CD4-positive, alpha-beta T cell treated with Interleukin-4 for 1 hour (primary cell): ENCODE measurements at places on chromosomes 16 and 17.
A peak's percentile ranks its signal among the peaks of the same experiment; 100 is the strongest.

GRCh38 chr17:42541041-42541833, 5.2 kb downstream of the NAGLU start:
- DNase-seq, result no peak

GRCh38 chr17:21215935-21216334, 2.0 kb upstream of the TMEM11 start:
- no peak for DNase-seq

GRCh38 chr17:43467981-43468581, 15.7 kb upstream of the DHX8 start:
- no peak for DNase-seq

- no peak for DNase-seq
Observed at GRCh38 chr17:69577098-69577497, 162.6 kb downstream of the MAP2K6 start.

- DNase-seq, result no peak
Observed at GRCh38 chr16:5479926-5480325, 382.3 kb upstream of the EEF2KMT start.

DNA sequence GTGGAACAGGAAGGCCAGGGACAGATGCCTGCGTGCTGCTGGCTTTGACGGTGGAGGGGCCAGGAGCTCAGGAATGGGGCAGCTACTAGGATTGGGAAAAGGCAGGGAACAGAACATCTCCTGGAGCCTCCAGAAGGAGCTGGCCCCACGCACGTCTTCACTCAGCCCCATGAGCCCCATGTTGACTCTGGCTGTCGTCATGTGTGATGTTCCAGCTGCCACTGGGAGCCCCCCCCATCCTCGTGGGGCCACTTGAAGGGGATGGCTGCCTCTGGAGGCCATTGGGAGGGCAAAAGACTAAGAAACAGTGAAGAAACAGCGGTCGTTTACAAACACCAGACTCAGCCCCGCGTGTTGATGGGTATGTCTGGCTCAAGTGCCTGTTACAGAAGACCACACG, 18.5 kb upstream of the APRT start:
- no peak for DNase-seq

- no peak for DNase-seq
Observed at GRCh38 chr17:67639979-67640378, 77.8 kb upstream of the NOL11 start.

DNA sequence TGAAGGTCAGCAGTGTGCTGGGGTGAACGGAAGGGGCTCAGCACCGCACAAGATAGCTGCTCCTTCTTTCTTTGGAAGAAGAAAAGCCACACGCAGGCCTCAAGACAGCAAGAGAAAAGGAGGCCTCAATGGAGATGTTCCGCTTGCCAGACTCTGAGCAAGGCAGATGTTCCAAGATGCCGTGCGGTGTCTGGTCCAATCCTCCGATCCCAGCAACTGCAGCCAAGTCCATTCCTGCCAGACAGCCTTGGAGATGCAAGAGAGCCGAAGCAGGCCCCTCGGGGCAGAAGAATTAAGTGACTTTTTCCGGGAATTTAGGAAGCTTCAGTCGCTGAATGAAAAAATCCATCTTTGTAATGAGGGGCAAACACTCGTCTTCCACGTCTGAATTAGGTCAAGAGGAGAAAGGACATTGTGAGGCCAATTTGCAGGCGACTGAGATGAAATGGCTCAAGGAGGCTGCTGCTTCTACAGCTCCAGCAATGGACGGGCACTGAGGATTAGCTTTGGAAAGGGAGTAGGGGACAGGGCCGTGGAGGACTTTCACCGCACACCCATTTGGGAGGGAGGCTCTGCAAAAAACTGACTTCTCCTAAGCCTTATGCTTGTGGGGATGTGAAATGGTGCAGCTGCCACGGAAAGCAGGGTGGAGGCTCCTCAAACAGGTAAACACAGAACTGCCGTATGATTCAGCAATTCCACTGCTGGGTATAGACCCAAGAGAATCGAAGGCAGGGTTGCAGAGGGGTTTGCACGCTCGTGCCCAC, 44.7 kb downstream of the RPH3AL start:
- no peak for DNase-seq

DNA sequence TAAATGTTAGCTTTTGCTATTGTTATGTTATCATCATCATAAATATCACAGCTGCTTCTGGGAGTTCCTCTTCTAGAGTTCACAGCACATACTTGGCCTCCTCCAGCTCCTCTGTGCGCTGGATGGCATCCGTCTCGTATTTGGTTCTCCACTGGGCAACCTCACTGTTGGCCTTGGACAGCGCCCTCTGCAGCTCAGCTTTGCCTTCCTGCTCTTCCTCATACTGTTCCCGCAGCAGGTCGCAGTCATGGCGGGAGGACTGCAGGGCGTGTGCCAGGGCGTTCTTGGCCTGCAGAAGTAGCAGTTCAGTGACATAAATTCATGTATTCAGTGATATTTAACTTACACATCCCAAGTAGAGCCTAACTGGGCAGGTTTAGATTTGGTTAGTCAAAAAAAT, 23.4 kb downstream of the MYH8 start:
- no peak for DNase-seq

DNA sequence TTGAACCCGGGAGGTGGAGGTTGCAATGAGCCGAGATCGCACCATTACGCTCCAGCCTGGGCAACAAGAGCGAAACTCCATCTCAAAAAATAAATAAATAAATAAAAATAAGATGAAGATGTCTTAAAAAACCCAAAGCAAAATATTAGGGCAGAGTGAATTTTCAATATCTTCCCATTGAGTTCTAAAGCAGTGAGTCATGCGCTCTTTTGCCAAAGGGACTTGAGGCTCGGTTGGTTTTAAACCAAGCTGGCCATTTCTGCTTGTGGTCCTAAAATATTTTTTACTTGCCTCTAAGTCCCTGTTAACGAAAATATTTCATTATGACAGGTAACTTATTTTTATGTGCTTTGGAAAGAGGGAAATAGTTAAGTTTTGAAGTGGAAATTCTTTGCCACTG, 4.7 kb downstream of the PAFAH1B1 start:
- no peak for DNase-seq

DNA sequence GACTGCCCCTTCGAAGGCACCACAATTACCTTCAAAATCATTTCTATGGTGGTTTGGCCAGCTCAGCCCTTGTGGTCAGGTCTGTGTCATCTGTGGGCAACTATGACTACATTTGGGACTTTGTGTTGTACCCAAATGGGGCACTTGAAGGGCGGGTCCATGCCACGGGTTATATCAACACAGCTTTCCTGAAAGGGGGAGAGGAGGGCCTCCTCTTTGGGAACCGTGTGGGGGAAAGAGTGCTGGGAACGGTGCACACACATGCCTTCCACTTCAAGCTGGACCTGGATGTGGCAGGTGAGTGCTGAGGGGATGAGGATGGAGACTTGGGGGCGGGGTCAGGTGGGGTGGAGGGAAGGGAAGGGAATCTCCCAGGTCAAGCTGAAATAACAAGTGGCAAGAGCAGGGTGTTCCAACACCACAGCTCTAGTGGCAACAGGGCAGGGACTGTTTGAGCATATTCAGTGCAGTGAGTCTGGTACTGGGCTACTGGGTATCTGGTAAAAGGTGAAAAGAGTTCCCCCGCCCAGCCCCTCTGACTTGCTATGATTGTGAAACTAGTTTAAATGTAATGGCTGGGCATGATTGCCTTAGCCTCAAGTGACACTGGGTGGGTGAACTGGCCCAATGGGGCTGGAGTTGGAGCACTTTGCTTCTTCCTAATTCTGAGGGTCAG, 1.7 kb downstream of the AOC2 start:
- DNase-seq, result no peak

DNA sequence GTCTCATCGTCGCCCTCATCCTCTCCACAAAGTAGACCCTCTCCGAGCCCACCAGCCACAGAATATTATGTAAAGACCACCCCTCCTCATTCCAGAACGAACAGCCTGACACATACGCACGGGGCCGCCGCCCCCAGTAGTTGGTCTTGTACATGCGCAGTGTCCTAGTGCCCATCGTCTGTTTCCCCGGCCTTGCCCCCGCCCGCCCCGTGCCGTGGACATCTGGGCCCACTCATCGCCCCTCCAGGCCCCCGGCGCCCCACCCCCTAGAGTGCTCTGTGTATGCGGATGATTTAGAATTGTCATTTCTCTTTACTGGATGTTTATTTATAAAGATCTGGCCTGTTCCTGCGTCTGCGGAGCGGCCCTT, 475 bp upstream of the AMDHD2 start:
- no peak for DNase-seq

DNA sequence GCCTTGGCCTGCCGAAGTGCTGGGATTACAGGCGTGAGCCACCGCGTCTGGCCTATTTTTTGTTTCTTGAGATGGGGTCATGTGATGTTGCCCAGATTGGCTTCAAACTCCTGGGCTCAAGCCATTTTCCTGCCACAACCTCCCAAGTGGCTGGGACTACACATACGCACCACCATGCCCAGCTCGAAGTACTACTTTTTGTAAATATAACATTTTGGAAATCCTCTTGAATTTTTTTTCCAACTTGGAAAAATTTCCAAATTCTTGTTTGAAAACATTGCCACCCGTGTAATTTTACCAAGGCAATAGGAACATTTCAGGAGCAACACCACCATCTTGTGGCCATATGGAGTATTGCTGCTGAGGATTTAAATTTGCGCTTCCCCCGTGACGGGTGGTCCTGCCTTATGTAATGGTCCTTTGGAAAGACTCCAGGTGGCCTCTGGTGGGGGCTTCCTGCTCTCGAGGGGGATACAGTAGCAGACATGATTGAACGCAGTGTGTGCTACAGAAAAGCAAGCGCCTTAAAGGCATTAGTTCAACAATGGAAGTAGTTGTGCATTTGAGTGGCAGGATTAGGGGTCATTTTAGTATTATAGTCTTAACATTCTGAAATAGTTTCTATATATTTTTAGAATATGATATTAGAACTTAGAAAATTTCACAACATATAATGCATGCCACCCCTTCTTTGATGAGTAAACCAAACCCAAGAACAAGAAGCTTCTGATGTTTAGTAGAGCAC, 8.0 kb downstream of the FLYWCH1 start:
- DNase-seq, result peak; percentile 78
